ENCODE measurements at places on chromosomes 1 and 21.

- no peak for DNase-seq
Measured at GRCh38 chr1:241265428-241265827, 91.6 kb downstream of the RGS7 start.

GRCh38 chr1:101769520-101769919, 227.2 kb downstream of the OLFM3 start:
- no peak for DNase-seq

DNA sequence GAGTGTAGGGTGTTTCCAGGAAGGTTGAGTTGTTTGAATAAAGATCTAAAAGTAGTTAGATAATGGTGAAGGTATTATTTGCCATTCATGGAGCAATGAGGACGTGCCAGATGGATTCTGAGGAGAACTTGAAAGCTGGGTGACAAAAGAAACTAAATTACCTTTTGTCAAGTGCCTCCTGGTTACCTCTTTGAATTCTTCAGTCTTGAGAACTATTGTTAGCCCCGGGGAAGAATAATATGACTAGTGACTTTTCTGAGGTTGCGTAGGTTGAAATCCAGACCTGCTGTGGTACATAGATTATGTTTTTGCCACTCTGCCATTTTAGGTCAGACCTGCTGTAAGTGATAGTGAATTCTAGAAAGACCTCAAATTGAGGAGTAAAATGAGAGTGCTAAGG, 11.5 kb downstream of the LAMC1 start:
- DNase-seq: no peak

DNA sequence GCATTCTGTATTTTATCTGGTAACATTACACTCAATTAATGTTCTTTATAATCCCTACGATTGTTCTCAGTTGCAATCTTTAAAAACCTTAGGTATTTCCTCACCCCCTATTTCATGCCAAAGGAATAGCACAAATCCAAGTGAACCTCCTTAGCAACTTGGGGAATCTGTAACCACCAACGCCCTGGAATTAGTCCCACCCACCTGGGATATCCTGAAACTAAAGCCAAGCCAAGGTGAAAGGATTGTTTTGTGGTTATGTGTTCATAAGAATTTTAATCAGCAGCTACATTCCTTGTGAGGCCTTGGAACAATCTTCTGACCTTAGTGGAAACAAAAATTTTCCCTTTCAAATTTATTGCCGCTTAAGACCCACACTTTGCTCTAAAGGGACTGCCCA, 908.7 kb downstream of the TTLL7 start:
- DNase-seq: no peak

- DNase-seq: no peak
Measured at GRCh38 chr1:169586067-169586394, 250 bp downstream of the F5 start.

- no peak for DNase-seq
Measured at GRCh38 chr1:50278961-50279360, 144.3 kb downstream of the DMRTA2 start.

DNA sequence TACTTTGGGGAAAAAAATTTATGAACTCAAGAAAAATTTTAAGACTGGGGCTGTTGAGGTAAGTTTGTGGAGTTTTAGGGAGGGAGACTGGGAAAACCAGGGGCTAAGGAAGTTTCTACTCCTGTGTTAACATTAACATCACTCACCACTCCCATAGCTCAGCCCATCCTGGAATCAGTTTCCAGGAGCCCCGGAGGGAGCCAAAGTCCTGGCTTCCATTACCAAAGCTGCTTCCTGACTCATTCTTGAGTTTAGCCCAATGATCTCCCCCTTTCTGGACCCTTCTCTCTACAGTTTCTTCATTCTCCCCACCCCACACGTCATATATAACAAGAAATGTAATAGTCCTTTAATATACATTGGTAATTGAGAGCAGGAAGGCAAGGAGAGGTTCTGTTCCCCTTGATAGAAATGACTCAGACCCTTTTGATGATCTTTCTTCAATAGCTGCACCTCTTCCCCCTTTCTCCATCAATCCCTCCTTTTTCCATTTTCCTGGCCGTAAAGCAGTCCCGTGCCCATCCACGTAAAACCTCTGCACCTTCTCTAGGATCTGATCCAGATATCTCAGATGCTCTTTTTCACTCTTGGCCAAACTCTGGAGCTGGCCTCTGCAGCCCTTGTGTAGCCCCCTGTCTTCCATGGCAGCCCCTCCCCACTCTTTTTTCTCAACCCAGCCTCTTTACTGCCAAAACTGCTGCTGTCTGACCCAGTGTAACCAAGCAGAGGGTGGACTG, 4.6 kb upstream of the PIAS3 start:
- DNase-seq: no peak

DNA sequence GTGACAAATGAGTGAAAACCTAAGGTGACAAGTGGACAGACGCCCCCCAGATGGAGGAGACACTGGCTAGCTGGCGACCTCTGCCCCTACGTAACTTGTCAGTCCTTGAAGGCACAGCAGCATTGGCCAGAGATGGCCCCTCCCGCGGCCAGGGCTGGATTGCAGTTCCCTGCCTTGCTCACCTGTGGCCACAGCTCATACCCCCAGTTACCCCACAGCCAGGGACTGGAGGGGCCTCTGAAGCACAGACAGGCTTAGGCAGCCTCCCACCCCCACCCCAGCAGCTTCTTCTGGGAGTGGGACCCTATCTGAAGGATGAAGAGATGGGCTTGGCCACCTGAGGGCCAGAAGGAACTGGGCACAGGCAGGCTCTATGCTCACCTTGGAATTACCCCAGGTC, 3.7 kb downstream of the HES3 start:
- DNase-seq: no peak

DNA sequence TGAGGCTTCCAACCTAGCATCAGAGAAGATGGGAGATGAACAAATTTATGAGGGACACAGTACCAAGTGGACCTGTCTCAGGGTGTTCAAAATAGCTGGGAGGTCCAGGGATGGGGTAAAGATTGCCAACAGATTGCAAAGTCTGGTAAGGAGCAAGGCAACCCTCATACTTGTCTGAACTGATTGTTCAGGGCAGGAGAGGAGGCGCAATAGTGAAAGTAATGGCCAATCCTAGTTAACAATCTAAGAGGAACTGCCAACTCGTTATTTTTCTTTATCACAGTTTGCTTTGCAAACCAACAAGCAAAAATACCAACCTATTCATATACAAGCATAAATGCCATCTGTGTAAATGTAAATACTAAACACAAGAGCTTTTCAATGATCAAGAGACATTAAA, 78.4 kb upstream of the S1PR1 start:
- no peak for DNase-seq

DNA sequence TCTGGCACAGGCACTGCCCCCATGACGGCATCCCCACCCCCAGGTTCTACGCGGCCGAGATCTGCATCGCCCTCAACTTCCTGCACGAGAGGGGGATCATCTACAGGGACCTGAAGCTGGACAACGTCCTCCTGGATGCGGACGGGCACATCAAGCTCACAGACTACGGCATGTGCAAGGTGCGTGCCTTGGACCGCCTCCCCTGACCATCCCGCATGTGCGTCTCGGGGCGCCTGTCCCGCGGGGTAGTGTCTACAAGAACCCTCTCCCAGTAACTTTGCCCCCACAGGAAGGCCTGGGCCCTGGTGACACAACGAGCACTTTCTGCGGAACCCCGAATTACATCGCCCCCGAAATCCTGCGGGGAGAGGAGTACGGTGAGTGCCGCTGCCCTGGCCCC, 22.6 kb downstream of the FAAP20 start:
- no peak for DNase-seq

GRCh38 chr1:8962812-8963530, 17.3 kb downstream of the CA6 start:
- DNase-seq: no peak

DNA sequence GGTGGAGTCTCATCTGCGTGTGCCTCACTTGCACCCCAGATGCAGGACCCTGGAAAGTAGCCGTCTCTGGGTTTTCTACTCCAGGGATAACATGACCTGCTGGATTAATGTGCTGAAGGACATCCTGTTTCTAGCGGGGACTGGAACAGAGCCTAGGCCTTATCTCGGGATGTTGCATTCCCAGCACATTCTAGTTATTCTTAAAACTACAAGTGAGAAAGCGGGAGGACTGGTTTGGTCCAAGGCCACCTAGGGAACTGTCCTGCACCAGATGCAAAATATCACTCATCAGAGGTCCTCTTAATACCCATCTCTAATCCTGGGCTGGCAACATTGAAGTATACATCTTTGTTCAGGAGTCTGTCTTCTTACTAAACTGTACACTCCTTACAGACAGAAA, 179.9 kb downstream of the ZC3H11B start:
- no peak for DNase-seq

- DNase-seq: no peak
Measured at GRCh38 chr1:53237638-53238037, 680 bp downstream of the MAGOH start.

DNA sequence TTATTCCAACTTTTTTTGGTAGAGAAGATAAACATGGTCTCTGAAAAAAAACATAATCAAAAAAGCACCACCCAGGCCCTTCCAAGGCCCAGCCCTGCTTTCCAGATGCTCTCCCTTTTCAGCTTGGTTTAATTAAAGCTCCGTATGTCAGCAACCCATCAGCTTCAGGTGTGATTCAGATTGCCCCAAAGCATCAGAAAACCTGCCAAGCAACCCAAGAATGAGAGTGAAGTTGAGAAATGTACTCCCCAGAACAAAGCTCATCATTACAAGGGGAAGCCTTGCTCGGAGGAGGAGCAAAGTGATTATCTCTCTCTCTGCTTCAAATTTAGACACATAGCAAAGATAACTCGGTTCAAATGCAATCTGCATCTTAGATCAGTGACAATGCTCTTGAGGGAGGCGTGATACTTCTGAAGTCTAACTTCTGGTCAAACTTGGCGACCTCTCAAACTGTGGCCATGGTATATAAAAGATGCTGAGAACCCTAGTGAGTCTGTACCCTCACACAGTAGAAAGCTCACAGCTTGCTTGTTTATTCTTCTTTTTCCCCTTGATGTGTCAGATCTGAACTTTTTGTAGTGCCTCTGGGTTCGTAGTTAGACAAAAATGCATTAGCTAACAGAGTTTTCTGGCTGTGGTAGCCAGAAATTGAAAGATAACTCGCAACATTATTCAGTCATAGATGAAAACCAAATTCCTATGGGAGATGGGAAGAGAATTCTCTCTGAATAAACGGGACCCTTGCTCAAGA, 63.3 kb upstream of the ZC3H11B start:
- DNase-seq: no peak

DNA sequence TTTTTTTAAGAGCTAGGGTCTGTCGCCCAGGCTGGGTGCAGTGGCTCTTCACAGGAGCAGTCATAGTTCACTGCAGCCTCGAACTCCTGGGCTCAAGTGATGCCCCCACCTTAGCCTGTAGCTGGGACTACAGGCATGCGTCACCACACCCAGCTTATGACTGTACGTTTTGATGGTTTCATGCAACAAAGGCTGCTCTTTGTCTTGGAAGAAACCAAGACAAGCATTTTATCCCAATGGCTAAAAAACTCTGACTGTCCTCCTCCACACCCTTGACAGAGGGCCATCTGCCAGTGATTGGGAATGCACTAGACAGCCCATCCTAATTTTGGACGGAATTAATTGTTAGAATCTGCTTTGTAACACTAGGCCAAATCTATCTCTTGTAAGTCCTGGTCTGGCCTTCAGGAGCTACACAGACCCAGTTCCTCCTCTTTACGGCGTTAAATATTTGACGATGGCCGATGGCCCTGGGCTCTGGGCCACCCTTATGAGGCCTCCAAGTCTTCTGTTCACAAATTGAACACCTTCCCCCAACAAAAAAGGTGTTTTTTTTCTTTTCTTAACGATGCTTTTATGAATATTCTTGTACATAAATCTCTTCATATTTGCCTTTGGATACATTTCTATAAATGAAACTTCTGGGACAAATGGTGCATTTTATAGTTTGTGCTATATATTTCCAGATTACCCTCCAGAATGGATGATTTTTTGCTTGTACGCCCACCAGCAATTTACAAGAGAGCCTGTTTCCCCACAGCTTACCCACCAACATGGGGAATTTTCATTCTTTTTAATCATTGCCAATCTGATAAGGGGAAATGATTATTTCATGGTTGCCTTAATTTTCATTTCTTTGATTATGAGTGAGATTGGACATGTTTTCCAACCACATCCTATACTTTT, 104.8 kb upstream of the SLC25A33 start:
- peak; percentile 52 for DNase-seq

- no peak for DNase-seq
Measured at GRCh38 chr1:119384591-119384990, 16.0 kb downstream of the HAO2 start.

DNA sequence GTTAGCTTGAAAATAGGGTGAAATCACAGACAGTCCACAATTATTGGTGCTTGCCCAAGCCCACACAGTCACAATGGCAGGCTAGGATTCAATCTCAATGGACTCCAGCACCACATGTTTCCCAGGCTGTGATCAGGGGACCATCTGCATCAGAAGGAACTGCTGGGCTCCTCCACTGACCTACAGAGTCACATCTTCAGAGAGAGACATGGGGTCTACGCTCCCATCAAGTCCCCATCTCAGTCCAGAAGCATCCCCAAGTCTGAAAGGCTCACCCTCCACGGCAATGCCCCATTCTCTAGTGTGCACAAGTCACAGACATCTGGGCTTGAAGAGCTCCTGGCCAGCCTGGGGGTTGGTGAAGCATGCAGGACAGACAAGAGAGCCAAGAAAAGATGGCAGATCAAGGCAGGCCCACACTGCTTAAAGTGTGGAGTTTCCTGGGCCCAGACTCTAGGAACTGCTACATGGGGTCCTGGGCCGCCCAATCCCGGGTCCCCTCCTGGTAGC, 262.5 kb downstream of the NPHP4 start:
- DNase-seq: no peak

DNA sequence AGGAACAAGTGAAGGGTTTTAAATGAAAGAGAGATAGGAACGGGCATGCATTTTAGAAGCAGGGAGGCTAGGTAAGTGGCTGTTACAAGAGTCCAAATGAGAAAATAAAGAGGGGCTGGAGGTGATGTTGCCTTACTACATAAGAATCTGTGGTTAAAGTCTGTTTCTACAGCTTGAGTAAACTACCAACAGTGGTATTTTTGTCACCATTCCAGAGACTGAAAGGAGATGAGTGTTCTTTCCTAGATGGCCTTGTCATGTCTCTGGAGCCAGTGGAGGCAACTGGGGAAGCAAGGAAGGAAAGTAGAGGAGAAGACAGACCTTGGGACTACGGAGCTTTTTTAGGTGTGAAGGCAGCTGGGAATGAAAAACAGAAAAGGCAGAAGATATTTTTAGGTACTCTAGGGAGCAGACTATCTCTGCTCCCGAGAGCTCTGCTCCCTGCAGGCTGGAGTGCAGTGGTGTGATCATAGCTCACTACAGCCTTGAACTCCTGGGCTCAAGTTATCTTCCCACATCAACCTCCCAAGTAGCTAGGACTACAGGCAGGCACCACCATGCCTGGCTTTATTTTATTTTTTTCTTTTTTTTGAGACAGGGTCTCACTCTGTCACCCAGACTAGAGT, 12.2 kb downstream of the HDAC1 start:
- DNase-seq: no peak

GRCh38 chr1:227846265-227846858, 30.9 kb downstream of the PRSS38 start:
- DNase-seq: no peak
